ENCODE measurements at places on chromosomes 12 and 14.

DNA sequence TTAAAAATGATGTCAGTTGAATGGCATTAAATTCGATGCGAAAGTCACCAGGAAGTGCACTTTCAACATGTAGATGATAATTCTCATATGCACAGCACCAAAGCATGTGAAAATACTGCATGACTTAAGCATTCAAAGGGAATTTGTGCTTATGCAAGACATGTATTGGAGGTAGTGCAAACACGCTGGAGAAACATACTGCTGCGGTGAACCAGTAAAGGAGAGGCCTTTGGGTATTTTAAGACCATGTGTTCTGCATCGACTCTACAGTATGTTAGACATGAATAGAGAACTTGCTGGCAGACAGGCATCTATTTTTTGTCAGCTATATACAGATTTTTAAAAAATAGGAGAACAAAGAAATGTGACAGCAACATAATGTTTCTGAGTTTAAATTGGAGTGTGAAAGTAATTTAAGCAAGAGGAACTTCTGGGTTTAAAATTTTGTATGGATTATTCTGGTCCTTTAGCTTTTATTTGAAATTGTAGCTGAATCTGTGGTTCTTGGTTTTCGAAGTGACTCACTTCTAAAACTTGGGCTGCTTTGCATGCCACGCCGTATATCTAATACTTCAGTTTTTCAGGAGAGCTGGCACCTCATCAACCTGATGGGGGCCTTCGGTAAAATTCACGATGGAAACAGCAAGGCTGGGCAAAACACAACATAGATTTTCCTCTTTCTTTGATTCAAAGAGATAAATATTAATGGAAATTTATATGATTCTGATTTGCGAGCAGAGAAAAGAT, 408.7 kb downstream of the APAF1 start:
- no peak for DNase-seq

GRCh38 chr12:123483602-123484248, 25.8 kb downstream of the SNRNP35 start:
- DNase-seq: no peak

GRCh38 chr12:121036810-121037326, 2.2 kb downstream of the OASL start:
- DNase-seq: no peak

- DNase-seq: no peak
These were observed 51.4 kb downstream of the WASHC3 start for GRCh38 chr12:102010265-102010994.

GRCh38 chr12:62917926-62918325, 17.0 kb downstream of the PPM1H start:
- DNase-seq: no peak

DNA sequence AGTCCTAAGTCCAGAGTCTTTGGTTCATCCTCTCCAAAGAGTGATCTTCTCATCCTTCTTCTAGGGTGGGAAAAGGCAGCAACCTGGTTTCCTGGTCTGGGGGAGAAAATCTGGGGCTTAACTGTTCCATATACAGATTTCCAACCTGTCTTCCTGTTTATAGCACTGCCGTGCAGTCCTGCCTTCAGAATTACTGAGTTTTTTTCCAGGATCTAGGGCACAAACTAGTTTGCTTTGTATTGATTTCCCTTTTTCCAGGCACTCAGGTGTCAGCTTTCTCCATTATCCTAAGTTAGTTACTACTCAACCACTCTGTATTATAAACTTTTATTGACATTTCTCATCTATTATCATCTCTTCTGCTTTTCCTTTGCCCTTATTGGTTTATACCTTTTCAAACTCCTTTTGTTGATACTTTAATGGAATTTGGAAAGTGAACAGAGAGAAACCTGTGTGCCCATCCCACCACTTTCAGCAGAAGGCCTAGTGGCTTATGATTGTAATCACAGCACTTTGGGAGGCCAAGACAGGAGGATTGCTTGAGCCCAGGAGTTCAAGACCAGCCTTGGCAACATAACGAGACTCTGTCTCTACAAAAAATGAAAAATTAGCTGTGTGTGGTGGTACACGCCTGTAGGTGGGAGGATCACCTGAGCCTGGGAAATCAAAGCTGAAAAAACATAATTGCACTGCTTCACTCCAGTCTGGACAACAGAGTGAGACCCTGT, 4.1 kb upstream of the LYZ start:
- no peak for DNase-seq

DNA sequence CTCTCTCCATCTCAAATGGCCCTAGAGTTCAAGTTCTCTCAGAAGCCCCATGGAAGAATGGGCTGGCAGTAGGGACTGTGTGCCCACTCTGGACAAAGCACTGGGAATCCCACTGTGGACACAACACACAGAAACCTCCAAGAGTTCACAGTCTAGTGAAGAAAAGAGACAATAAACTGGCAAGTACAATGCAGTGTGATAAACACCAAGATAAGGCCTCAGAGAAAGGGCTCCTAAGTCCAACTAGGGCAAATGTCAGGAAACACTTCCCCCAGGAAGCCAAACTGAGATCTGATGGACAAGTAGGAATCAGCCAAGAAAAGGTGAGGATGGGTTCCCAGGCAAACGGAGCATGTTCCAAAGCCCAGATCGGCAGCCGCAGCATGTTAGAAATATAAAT, 5.4 kb downstream of the VSIG10 start:
- DNase-seq: no peak

- DNase-seq: no peak
These were observed 36.5 kb downstream of the LRRC74A start for GRCh38 chr14:76862546-76863282.

Data from SW 1271 (cell line).